ENCODE measurements at places on chromosomes 11 and 22.

DNA sequence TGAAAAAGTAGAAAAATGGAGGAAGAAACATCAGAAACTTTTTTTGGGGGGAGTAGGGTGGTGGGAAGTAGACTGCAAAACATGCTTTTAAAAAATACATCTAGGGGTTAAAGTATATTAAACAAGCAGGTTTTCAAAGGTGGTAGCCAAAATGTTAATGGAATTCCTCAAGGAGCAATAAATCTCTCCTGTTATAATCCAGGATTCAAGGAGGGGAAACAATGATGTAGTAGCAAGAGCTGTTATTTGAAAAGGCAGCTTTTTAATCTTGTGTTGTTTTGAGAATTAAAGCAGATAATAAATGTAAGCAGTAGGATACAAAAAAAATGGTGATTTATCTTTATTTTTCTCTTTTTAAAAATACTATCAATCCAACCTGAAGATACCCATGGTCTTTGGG is 736.5 kb upstream of the CCDC90B start:
- DNase-seq, result no peak

DNA sequence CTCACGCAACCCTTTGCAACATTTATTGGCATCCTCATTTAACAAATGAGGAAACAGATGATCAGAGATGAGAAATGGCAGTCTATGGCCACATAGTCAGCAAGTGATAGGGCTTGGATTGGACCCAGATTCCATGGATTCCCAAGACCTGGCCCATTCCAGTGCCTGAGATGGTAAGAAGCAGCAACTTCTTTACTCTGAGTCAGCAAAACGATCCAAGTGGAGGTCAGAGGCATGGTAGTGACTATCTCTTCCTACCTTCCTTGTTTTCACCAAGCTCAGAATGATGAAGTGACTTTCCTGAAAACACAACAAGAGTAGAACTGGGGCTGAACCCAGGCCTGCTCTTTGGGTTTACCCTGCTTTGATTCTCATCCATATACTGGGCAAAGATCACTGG is 293.1 kb downstream of the TENM4 start:
- no peak for DNase-seq

- DNase-seq, result peak; percentile 60
These were observed 39.1 kb upstream of the SHISAL1 start for GRCh38 chr22:44351685-44352377.

DNA sequence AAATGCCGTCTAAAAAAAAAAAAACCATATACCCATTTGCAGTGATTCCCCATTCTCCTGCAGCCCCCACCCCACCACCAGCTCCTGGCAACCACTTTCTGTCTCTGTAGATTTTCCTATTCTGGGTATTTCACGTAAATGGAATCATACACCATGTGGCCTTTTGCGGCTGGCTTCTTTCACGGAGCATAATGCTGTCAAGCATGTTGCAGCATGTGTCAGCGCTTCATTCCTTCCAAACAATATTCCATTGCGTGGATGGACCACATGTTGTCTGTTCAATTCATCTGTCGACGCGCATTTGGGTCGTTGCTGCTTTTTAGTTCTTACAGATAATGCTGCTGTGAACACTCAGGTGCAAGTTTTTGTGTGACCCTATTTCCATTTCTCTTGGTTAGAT is 14.8 kb upstream of the EMID1 start:
- no peak for DNase-seq

Measured in stimulated activated CD8-positive, alpha-beta memory T cell treated with anti-CD3 and anti-CD28 coated beads, Interleukin-7, amount 100 ng/mL, for 48 hours (primary cell).